ENCODE measurements at places on chromosomes 11 and 22. TPM values are rescaled to one million over a fixed set of nuclear protein-coding genes. Genes with fewer than 3 reads are reported as not detected.

The RBM7 gene
- 24.2 TPM for total RNA-seq

- H3K4me3 ChIP-seq = no peak overlapping the region
- no peak for DNase-seq
- H3K27ac ChIP-seq = no peak overlapping the region
- no peaks in the 10 kb centered on the region for H3K27me3 ChIP-seq
- H3K36me3 ChIP-seq = no peaks in the 10 kb centered on the region
These were observed 253.6 kb upstream of the LRRC4C start for GRCh38 chr11:41713030-41713429.

The ADAMTS15 gene
- total RNA-seq = 1.2 TPM

GRCh38 chr11:44949160-44950030, 1.3 kb downstream of the TP53I11 start:
- peak overlapping the region; percentile 23 for H3K27ac ChIP-seq
- peaks cover 35% of the 10 kb centered on the region for H3K36me3 ChIP-seq
- H3K4me1 ChIP-seq = peaks cover 19% of the 10 kb centered on the region
- DNase-seq = no peak
- H3K4me3 ChIP-seq = peak overlapping the region; percentile 91
- H3K27me3 ChIP-seq = no peaks in the 10 kb centered on the region

The CD3D gene
- total RNA-seq = not detected

DNA sequence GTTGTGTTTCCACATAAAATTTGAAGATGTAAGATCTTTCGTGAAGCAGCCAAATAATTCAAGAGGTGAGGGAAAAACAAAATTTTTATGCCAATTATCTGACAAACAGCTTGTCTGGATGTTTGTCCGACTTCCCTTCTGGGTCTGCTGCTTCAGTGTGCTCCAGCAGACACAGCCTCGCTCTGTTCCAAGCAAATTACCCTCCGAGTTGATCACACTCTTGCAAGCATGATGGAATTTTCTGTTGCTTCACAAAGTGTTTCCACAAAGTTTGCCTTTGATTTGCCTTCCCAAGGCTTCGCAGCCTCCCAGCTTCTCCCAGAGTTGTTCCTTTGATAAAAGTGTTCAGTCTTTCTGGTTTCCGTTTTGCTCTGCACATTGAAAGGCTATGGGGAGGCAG, 78.4 kb upstream of the SEZ6L start:
- no peak overlapping the region for H3K4me3 ChIP-seq
- no peaks in the 10 kb centered on the region for H3K36me3 ChIP-seq
- H3K27me3 ChIP-seq = peaks cover 38% of the 10 kb centered on the region
- H3K27ac ChIP-seq = no peak overlapping the region
- no peaks in the 10 kb centered on the region for H3K4me1 ChIP-seq

DNA sequence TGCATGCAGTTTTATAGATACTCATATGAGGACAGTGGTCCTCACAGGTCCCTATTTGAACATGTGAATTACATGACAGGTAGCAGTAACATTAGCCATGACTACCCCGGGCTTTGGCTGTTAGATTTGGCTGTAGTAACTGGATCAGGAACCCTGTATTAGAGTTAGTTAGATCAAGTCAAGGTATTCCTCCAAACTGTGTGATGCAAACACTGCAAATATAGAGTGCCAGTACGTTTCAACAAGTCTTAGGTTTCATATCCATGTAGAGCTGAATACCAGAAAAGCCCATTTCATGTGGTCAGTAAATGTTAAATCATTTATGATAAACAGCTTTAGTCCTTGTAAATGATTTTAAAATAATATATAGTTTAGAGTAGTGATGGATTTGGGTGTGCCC, 29.5 kb upstream of the PITPNB start:
- peaks cover 12% of the 10 kb centered on the region for H3K4me1 ChIP-seq
- DNase-seq = no peak
- H3K27ac ChIP-seq = no peak overlapping the region
- no peaks in the 10 kb centered on the region for H3K36me3 ChIP-seq
- no peak overlapping the region for H3K4me3 ChIP-seq

DNA sequence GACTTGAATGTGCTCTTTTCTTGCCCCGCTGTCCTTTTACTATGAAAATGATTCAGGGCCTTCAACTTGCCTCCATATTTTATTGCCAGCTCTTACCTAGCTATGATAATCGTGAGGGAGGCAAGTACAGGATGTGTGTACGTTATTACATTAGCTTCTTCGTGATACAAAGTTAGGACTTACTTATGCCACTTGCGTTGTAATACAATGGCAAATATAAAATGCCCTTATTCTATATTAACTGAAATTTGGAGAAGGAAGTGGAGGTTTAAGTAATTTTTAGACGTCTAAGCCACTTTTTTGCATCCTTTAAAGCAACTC, 10.8 kb upstream of the CCT8L2 start:
- H3K27ac ChIP-seq = no peak overlapping the region
- no peaks in the 10 kb centered on the region for H3K27me3 ChIP-seq
- DNase-seq = no peak
- H3K36me3 ChIP-seq = no peaks in the 10 kb centered on the region

DNA sequence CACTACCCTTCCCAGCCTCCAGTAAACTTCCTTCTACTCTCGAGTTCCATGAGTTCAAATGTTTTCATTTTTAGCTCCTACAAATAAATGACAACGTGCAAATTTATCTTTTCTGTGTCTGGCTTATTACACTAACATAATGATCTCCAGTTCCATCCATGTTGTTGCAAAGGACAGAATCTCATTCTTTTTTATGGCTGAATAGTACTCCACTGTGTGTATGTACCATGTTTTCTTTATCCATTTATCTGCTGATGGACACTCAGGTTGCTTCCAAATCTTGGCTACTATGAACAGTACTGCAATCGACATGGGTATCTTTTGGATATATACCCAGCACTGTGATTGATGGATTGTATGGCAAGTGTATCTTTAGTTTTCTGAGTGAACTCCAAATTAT, 34.5 kb downstream of the FCHSD2 start:
- H3K36me3 ChIP-seq = no peaks in the 10 kb centered on the region
- no peak overlapping the region for H3K4me3 ChIP-seq
- H3K27ac ChIP-seq = no peak overlapping the region
- H3K27me3 ChIP-seq = no peaks in the 10 kb centered on the region
- no peaks in the 10 kb centered on the region for H3K4me1 ChIP-seq
- DNase-seq = no peak

The APLNR gene
- total RNA-seq = not detected

The FIBIN gene
- 4.9 TPM for total RNA-seq

DNA sequence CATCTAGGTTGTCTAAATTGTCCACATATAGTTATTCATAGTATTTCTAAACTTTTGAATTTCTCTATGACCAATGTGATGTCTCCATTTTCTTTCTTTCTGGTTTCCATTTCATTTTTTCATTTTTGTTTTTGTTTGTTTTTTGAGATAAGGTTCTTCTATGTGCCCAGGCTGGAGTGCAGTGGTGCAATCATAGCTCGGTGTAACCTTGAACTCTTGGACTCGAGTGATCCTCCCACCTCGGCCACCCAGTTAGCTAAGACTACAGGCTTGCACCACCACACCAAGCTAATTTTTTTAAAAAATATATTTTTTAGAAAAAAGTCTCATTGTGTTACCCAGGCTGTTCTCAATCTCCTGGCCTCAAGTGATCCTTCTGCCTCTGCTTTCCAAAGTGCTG, 8.2 kb downstream of the GSTT4 start:
- no peak overlapping the region for H3K4me3 ChIP-seq
- H3K36me3 ChIP-seq = no peaks in the 10 kb centered on the region
- no peak for DNase-seq
- no peak overlapping the region for H3K27ac ChIP-seq
- peaks cover 6% of the 10 kb centered on the region for H3K4me1 ChIP-seq

DNA sequence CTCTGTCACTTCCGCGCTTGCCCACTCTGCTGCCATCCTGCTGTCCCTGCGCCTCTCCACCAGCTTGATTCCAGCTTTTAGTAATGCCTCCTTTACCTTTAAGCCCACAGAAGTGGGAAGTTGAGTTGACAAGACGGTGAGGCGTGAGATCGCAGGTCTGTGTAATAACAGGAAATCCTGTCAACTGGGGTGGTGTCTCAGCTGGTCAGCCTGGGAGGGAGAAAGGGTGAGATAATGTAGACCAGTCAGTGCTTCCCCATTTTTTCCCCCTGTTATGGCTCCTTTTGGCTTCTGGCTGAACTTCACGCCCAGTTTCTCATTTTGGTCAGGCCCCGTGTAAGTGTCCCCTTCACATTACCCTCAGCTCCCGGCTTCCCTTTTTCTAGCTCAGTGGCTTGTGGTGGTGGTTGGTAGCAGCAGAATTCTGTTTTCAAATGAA, 98.9 kb downstream of the TRAF6 start:
- peaks cover 57% of the 10 kb centered on the region for H3K4me1 ChIP-seq
- H3K36me3 ChIP-seq = peaks cover 83% of the 10 kb centered on the region
- H3K27me3 ChIP-seq = no peaks in the 10 kb centered on the region
- H3K4me3 ChIP-seq = no peak overlapping the region

GRCh38 chr22:26712158-26712557, 54.8 kb downstream of the MIAT start:
- H3K36me3 ChIP-seq = 0 out of 2 replicates have a peak, but pooled peaks cover 1% of the 10 kb centered on the region
- H3K4me3 ChIP-seq = no peak overlapping the region

GRCh38 chr11:81449588-81450156, 1284.0 kb downstream of the FAM181B start:
- no peaks in the 10 kb centered on the region for H3K36me3 ChIP-seq
- H3K27ac ChIP-seq = no peak overlapping the region
- H3K27me3 ChIP-seq = no peaks in the 10 kb centered on the region
- DNase-seq = no peak
- H3K4me1 ChIP-seq = no peaks in the 10 kb centered on the region

- no peak for DNase-seq
- H3K27me3 ChIP-seq = no peaks in the 10 kb centered on the region
- H3K27ac ChIP-seq = no peak overlapping the region
- no peaks in the 10 kb centered on the region for H3K36me3 ChIP-seq
- H3K4me3 ChIP-seq = no peak overlapping the region
- H3K4me1 ChIP-seq = no peaks in the 10 kb centered on the region
These were observed 99.8 kb upstream of the ALX4 start for GRCh38 chr11:44409558-44410236.

- H3K36me3 ChIP-seq = peaks cover 8% of the 10 kb centered on the region
- peak overlapping the region; percentile 44 for H3K27ac ChIP-seq
- DNase-seq = peak; percentile 76
- H3K4me1 ChIP-seq = peaks cover 17% of the 10 kb centered on the region
These were observed 15.3 kb downstream of the PTS start for GRCh38 chr11:112241486-112241885.

GRCh38 chr11:44743959-44744557, 17.3 kb downstream of the TSPAN18 start:
- peaks cover 7% of the 10 kb centered on the region for H3K27me3 ChIP-seq
- H3K4me3 ChIP-seq = no peak overlapping the region
- no peaks in the 10 kb centered on the region for H3K4me1 ChIP-seq

- no peaks in the 10 kb centered on the region for H3K36me3 ChIP-seq
- H3K4me3 ChIP-seq = no peak overlapping the region
- H3K27ac ChIP-seq = no peak overlapping the region
- no peak for DNase-seq
These were observed 5.2 kb downstream of the IGLL1 start for GRCh38 chr22:23574877-23575276.

The TSSC4 gene
- 128 TPM for total RNA-seq

The DEPDC7 gene
- 22.5 TPM for total RNA-seq

GRCh38 chr22:22372086-22372485, 127.5 kb downstream of the VPREB1 start:
- H3K27ac ChIP-seq = no peak overlapping the region
- H3K4me1 ChIP-seq = no peaks in the 10 kb centered on the region
- no peaks in the 10 kb centered on the region for H3K36me3 ChIP-seq
- no peak overlapping the region for H3K4me3 ChIP-seq
- no peak for DNase-seq

- DNase-seq = no peak
- peaks cover 11% of the 10 kb centered on the region for H3K27me3 ChIP-seq
- no peak overlapping the region for H3K4me3 ChIP-seq
These were observed 14.7 kb downstream of the SULT4A1 start for GRCh38 chr22:43847376-43848289.

- no peaks in the 10 kb centered on the region for H3K36me3 ChIP-seq
- H3K4me1 ChIP-seq = no peaks in the 10 kb centered on the region
- no peak for DNase-seq
- H3K27ac ChIP-seq = no peak overlapping the region
- peaks cover 10% of the 10 kb centered on the region for H3K27me3 ChIP-seq
These were observed 3.4 kb upstream of the MS4A15 start for GRCh38 chr11:60753309-60753708.

The DTX4 gene
- 7.6 TPM for total RNA-seq

The POU2AF2 gene
- not detected for total RNA-seq

The NNMT gene
- total RNA-seq = 173 TPM

The OR5AN1 gene
- total RNA-seq = not detected

The DNAJB13 gene
- total RNA-seq = not detected

DNA sequence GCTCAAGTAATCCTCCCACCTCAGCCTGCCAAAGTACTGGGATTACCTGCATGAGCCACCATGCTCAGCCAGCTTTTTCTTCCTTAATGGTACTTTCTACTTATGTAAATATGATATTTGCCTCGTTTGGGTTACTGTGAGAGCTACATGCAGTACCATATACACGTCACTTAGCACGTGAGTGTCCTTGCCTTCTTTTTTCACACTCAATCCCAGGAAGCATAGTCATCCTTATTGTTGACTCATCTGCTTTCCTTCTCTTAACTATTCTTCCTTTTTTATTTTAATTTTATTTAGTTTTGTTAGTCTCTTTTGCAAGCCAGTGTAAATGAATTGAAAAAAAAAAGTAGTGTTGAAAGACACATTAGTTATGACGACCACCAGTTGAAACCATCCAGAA, 205.9 kb downstream of the HIPK3 start:
- no peaks in the 10 kb centered on the region for H3K36me3 ChIP-seq
- H3K27me3 ChIP-seq = no peaks in the 10 kb centered on the region
- no peaks in the 10 kb centered on the region for H3K4me1 ChIP-seq
- no peak overlapping the region for H3K4me3 ChIP-seq
- no peak for DNase-seq
- no peak overlapping the region for H3K27ac ChIP-seq

GRCh38 chr11:11659567-11660362, 38.0 kb upstream of the GALNT18 start:
- H3K4me3 ChIP-seq = no peak overlapping the region
- DNase-seq = no peak
- H3K27me3 ChIP-seq = peaks cover 12% of the 10 kb centered on the region

GRCh38 chr11:72720047-72720446, 32.2 kb downstream of the ARAP1 start:
- DNase-seq = no peak
- H3K4me1 ChIP-seq = peaks cover 10% of the 10 kb centered on the region
- no peak overlapping the region for H3K27ac ChIP-seq
- H3K36me3 ChIP-seq = no peaks in the 10 kb centered on the region
- H3K4me3 ChIP-seq = no peak overlapping the region

GRCh38 chr11:121039971-121040613, 16.2 kb downstream of the TBCEL start:
- no peaks in the 10 kb centered on the region for H3K27me3 ChIP-seq
- DNase-seq = no peak
- no peak overlapping the region for H3K27ac ChIP-seq
- no peaks in the 10 kb centered on the region for H3K36me3 ChIP-seq

GRCh38 chr11:86639137-86639536, 33.3 kb downstream of the ME3 start:
- no peak for DNase-seq
- peaks cover 36% of the 10 kb centered on the region for H3K4me1 ChIP-seq
- H3K4me3 ChIP-seq = no peak overlapping the region

The ZBTB16 gene
- not detected for total RNA-seq

Measured in SJSA1 (cell line).